ENCODE measurements at places on chromosomes 1 and 21.

- DNase-seq = no peak
Observed at GRCh38 chr1:119475866-119476439, 31.1 kb upstream of the HSD3B1 start.

DNA sequence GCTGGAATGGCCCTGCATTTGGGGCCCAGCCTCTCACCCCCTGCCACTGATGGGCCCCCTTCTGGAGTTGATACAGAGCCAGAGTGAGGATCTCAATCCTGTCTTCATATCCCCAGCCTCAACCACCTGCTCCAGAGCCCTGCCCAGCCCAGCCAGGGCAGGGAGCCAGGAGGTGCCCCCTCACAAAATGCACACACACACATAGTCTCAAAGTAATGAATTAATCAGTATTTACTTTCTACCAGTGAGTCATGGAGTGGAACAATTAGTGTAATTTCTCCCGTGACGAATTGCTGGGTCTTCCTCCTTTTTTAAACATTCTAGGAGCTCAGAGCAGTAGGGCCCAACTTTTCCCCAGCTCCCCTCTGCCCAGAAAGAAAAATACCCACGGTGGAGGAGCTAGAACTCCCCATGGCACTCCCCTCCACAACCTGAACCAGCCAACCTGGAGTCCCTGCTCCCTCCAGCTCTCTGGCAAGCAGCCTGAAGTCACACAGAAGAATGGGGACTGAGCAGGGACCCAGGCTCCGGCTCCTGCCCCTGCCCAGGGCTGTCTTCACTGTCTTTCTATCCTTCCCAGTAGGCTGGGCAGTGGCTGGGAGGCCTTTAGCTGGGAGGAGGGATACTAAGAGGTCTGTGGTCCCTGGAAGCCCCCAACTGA lies 29.3 kb downstream of the SDC3 start:
- DNase-seq = no peak

DNA sequence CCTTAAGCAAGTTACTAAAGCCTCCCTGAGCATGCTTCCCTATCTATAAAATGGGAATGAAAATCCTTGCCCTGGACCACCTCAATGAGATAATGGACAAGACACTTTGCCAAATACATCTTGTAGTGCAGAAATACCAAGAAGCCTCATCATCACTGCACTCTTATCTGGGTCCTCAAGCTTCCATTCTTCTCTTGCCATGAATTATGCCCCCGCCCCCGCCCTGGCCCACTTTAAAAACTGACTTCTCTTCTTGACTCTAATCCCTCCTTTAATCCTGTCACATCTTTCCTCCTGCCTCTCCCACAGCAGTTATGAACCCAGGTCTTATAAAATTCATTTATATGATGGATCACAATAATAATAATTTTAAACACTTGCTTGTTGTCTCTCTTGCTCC lies 14.8 kb downstream of the ARHGEF11 start:
- no peak for DNase-seq

DNA sequence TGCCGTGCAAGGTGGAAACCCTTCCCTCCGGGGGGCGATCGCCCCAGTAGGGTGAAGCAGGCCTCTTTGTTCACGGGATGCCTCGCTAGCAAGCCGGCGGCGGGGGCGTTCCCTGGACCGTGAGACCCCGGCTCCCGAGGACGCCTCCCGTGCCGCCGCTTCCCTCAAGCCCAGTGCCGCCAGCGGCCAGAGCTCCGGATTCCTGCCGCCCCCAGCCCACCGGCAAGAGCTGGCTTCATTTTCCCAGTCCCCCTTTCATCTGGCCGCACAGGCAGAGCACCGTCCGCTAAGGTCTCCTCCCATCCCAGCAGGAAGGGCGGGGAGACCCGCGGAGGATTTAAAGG lies 16.3 kb downstream of the IER5 start:
- no peak for DNase-seq

DNA sequence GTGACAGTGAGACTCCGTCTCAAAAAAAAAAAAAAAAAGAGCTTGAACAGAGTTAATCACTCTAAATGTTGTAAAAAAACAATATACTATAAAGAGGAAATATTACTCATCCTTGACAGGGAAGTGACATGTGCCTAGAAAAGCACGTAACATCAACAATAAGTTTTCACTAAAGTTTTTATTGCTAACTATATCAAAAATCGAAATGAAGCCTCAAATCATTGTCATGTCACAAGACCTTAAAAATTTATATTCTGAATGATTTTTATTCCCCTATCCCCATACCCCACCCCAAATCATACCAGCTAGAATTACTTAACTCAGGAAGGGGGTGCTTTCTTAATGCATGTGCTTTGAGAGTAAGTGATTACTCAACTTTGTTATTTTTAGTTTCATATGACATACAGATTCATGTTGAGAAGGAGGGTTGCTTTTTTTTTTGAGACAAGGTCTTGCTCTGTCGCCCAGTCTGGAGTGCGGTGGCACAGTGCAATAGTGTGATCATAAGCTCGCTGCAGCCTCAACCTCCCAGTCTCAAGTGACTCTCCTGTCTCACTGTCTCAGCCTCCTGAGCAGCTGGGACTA lies 53.6 kb upstream of the MUTYH start:
- DNase-seq = no peak

GRCh38 chr1:245748240-245748639 lies 593.5 kb downstream of the KIF26B start:
- DNase-seq = no peak

- peak; percentile 2 for DNase-seq
Observed at GRCh38 chr1:39081271-39082009, 55.3 kb downstream of the NDUFS5 start.

DNA sequence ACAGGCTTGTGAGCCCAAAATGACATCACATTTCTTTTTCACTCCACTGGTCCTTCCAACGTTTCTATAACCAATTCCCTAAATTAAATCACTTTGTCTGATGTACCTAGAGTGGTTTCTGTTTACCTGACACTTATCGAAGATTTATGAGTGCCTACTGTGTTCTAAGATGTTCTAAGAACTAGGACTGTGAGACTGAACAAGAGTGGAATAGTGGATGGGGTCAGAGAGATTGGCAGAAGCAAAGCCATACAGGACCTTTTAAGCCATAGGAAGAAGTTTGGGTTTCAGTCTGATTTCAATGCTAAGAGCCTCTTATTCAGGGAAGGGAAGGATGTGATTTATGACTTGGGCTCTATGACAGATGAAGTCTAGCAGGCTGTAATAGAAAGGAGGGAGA lies 72.3 kb upstream of the LAPTM5 start:
- no peak for DNase-seq

DNA sequence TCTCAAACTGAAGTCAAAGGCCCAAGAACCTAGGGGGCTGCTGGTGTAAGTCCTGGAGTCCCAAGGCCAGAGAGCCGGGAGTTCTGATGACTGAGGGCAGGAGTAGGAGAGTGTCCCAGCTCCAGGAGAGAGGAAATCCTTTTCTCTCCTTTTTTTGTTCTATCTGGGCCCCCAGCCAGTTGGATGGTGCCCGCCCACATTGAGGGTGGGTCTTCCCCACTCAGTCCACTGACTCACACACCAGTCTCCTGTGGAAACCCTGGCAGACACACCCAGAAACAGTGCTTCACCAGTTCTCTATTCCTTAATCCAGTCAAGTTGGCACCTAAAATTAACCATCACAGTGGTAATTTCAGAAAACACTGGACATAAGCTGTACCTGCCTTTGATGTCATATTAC lies 12.7 kb upstream of the WDR26 start:
- no peak for DNase-seq

GRCh38 chr1:96722161-96722922 lies 758 bp downstream of the PTBP2 start:
- DNase-seq = peak; percentile 43

DNA sequence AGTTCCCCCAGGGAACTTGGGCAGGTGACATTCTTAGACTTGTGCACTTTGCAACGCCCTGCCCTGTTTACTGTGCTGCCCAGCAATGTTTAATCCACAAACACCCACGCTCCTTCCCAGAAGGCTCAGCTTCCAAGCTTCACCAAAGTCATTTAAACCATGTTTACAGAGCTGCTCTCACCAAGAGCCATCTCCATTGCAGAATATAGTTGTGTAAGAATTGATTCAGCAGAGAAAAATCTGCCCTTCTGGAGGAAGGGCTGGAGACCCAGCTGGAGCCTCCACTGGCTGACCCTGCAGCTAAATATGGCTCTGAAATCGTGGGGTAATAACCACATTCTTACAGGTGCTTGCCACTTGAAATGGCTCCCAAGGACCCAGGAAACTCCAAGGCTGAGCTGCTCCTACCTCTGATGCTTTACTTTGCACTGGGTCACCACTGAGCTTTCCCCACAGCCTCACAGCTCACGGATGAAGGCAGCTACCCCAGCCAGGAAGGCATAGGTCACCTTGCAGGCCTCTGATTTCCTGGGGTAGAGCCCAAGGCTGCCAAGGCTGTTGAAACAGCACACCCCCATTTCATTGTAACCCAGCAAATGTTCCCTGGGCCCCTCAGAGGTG lies 8.7 kb downstream of the CAPN2 start:
- no peak for DNase-seq

GRCh38 chr1:209685821-209686220 lies 10.6 kb downstream of the G0S2 start:
- peak; percentile 58 for DNase-seq

DNA sequence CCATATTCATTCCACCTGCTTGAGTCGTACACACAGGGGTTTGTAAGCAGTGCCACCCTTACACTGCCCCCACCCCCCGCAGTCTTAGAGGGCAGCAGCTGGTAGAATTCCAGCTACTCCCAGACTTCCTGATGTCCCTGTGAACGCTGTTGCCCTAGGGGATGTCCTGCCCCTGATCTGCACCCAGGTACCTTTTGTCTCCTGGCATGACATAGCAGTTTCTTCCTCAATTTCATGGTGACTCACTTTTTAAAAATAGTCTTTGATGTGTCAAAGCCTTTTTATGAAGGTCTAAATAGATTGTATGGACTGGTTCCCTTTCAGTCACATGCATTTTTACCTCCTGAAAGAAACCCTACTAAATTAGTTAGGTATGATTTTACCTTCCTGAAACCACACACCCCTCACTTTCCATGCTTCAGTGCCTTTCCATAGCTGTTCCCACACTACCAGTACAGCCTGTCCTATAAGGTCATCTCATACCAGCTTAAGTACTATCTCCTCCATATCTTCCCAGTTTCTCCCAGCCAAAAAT lies 76.4 kb downstream of the ST3GAL3 start:
- no peak for DNase-seq

DNA sequence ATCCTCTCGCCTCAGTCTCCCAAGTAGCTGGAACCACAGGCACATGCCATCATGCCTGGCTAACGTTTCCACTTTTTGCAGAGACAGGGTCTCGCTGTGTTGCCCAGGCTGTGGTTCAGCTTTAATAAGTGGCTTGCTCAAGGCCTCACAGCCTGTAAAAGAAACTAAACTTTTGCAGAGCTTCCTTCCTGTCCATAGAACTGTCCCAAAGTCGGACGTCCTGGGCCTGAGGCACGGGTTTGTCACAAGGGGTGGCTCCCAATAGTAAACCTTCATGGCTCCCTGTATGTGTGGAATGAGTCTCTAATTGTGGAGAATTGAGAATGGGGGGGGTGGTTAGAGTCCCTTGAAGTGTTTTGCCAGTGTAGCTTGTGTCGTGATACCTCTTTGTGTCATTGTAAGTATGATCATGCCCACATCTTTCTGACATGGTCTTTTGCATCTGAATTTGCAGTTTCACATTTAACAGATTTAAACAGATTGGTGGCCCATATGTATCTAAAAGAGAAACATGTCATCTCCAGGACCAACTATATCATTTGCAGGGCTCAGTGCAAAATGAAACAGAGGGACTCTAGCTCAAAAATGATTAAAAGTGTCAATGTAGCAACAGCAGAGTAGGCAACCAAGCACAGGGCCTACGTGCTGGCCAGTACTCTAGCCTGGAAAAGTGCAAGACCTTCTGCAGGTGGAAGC lies 332.1 kb downstream of the KIF26B start:
- DNase-seq = no peak

DNA sequence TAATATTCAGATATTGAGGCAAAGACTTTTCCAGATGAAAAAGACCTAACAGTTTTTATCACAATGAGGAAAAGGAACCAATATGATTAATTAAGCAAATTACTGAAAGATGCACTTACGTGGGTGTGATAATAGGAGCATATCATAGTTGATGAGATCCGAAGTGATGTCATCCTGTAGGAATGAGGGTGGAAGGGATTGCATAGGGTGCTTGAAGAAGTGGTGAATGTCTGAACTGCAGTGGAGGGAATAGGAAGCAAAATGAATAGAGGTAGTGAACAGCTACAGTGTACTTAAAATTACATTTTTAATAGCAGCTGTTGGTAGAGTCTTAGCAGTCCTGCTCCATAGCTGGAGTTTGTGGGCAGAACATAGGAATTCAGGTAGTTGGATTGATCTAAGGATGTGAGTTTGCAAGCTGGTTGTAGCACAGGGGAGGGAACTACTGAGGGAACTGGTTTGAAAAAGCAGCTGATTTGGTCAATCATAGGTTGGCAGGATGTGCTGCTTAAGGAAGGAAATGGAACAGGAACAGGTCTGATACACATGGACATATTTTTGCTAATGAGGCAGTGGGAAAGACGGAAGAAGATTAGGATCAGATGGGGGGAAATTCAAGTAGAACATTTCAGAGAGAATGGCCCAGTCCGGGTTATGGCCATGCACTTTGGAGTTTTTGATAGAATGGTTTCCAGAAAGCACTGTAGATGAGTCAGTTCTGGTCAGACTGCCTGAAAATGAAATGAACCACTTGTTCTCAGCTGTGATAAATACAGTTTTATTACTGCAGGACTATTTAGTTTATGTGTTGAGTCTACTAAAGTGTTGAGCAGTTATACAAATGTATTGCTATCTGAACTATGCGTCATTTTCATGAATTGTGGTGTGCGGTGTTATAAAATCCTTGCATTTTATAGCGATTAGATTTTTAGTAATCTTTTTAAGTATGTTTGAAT lies 155.8 kb downstream of the RYR2 start:
- DNase-seq = no peak

DNA sequence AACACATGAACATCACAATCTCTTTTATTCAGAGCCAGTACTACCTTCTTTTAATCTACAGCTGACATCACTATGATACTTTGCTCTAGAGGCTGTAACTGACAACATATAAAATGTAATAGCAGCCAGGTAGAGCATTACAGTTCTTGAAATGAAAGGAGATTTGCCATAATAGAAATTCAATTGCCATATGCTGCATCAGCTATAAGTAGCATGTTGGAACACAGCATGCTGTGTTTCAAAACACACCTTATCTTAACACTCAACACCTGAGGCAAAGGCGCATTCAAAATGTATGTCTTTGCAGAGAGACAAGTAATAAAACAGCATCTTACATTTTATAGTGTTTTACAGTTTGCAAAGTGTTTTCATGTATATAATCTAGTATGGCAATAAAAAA lies 24.0 kb upstream of the KRTAP21-1 start:
- DNase-seq = no peak

GRCh38 chr1:172184506-172185191 lies 235.8 kb upstream of the C1orf105 start:
- no peak for DNase-seq

GRCh38 chr1:108082001-108082400 lies 117.0 kb upstream of the VAV3 start:
- no peak for DNase-seq
